ENCODE measurements at places on chromosomes 4 and X. TPM values are rescaled to one million over a fixed set of nuclear protein-coding genes. Genes with fewer than 3 reads are reported as not detected.

Gene HSPA4L
- total RNA-seq = 2.9 TPM

Gene GAGE1
- not detected for total RNA-seq

Gene SHROOM4
- 3.2 TPM for total RNA-seq

Gene IL15
- 1.8 TPM for total RNA-seq

Gene PLS3
- 75.9 TPM for total RNA-seq

Gene TMEM154
- total RNA-seq = 1.6 TPM

Gene CT45A5
- total RNA-seq = not detected

Gene LUZP4
- total RNA-seq = not detected

Gene C4orf54
- total RNA-seq = not detected

Gene MAGEC2
- total RNA-seq = not detected

Gene LRRC66
- 0.34 TPM for total RNA-seq

Gene DMD
- total RNA-seq = 27.4 TPM

Gene NRK
- 4.8 TPM for total RNA-seq

Gene NAP1L5
- 11.3 TPM for total RNA-seq

Gene SOWAHB
- total RNA-seq = not detected

Gene SH2D1A
- not detected for total RNA-seq

Gene AFF1
- 26.1 TPM for total RNA-seq

Gene RHOH
- not detected for total RNA-seq

Gene BEND2
- not detected for total RNA-seq

Gene EBP
- 21.5 TPM for total RNA-seq

Gene RAB39B
- 0.06 TPM for total RNA-seq

Gene SHROOM3
- 1.6 TPM for total RNA-seq

Gene BMX
- not detected for total RNA-seq

Gene NDST4
- not detected for total RNA-seq

Gene C4orf50
- not detected for total RNA-seq

Gene GPR34
- not detected for total RNA-seq

Gene GAGE12J
- not detected for total RNA-seq

Gene AWAT2
- not detected for total RNA-seq

Gene DNAAF6
- not detected for total RNA-seq

Gene SNCA
- not detected for total RNA-seq

Gene TNMD
- total RNA-seq = 0.10 TPM

Gene ADH1A
- total RNA-seq = not detected

Gene NKX3-2
- total RNA-seq = not detected

Gene IL1RAPL1
- 0.06 TPM for total RNA-seq

Gene NIPAL1
- total RNA-seq = not detected

Gene JCHAIN
- 0.10 TPM for total RNA-seq

Gene PDCL2
- total RNA-seq = not detected

Gene TRO
- total RNA-seq = 7.7 TPM

Data from cardiac ventricle fibroblast (primary cell).